ENCODE measurements at places on chromosomes 2 and 18.

DNA sequence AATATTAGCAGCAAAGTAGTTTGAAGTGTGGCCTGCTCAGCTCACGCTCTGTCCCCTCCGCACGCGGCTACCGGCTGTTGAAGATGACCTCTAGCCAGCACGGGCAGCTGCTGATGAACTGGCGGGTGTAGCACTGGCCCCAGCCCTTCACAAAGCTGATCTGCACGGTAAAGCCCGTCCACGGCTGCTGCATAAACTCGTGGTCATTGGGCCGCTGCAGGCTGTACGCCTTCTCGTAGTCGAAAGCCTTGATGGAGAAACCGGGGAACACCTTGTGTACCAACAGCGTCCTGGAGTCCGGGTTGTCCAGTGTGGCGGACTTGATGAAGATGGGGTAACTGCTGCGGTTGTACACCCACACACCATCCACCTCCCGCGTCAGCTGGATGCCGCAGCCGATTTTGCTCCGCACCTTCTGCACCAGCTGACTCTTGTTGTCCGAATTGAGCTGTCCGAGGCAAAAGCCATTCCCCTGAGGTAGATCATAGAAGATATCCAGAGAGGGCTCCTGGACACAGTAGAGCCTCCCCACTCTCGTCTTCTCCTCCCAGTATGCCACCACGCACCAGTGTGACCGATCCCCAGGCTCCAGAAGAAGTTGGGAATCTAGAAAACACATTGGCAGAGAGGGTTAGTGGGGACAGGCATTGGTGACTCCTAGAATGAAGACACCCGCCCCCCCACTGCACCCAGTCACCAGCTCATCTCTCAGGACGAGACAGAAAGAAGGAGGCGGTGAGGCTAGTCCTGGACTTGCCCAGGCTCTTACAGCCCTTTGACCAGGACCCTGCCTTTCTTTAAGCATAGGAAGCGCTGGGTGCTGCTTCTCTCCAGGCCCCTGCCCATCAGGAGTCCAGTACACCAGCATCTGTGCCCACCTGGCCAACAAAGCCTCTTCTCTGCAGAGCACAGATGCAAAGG is 29.2 kb downstream of the SMAD7 start:
- no peak for DNase-seq

- DNase-seq = no peak
Measured at GRCh38 chr2:120436885-120437603, 91.1 kb downstream of the INHBB start.

GRCh38 chr2:127453392-127454171 is 35.4 kb downstream of the PROC start:
- no peak for DNase-seq

GRCh38 chr2:168809537-168809936 is 7.1 kb downstream of the NOSTRIN start:
- no peak for DNase-seq

GRCh38 chr2:239717706-239718105 is 307.4 kb downstream of the NDUFA10 start:
- no peak for DNase-seq

- DNase-seq = no peak
Measured at GRCh38 chr18:68417826-68418225, 297.1 kb downstream of the TMX3 start.

DNA sequence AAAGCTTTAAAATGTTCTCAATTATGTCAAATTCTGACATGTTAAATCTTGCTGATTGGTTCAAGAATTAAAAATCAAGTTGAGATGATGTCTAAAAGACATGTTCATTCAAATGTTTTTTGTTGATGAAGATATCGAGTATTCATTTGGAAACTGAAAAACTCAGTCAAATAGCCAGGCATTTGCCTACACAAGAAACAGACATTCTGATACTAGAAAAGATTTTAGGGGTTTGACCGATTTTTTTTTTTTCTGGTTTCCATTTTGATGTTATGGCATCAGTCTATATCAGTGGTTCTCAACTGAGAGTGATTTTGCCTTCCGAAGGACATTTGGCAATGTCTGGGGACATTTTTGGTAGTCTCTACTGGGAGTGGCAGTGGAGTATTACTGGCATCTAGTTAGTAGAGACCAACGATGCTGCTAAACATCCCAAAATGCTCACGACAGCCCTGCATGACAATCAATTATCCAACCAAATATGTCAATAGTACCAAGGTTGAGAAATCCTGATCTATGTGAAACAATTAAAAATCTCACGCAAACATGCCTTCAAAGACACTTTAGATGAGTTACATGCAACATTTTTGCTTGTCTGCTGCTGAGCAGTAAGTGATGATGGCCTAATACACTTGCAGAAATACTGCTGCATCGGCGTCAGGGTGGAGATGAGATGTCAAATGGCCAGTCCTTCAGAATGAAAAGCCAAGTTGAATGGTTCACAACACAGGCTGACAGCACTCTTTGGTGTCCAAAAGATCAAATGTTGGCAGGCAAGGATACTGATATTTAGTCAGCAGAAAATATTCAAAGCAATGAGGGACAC is 12.5 kb downstream of the RASGRP3 start:
- no peak for DNase-seq

GRCh38 chr2:220648628-220649027 is 923.5 kb downstream of the EPHA4 start:
- DNase-seq = no peak

DNA sequence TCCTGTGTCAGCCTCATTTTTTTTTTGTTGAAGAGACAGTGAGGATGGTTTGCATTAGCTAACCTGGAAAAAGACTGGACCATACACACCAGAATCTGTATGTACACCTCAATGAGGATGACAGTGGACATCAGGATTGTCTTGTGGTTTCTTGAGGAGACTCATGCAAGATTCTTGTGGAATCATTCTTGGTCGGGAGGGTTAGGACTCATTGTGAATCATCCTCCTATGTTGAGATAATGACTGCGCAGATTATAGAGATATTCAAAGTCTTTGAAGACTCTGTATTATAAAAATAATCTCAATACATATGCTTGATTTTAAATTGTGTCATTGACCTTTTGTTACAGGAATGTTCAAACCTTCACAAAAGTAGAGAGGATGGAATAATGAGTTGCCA is 49.1 kb upstream of the DOCK10 start:
- no peak for DNase-seq

GRCh38 chr2:169585673-169586072 is 1.5 kb downstream of the PPIG start:
- no peak for DNase-seq

- DNase-seq = no peak
Measured at GRCh38 chr2:127404466-127405254, 13.6 kb upstream of the PROC start.

- DNase-seq = no peak
Measured at GRCh38 chr2:10067330-10067729, 12.9 kb downstream of the CYS1 start.

GRCh38 chr2:217739741-217740140 is 263.1 kb downstream of the TNS1 start:
- no peak for DNase-seq
